ENCODE measurements at places on chromosomes 5 and 9. TPM values are rescaled to one million over a fixed set of nuclear protein-coding genes. Genes with fewer than 3 reads are reported as not detected.

Gene CSF2
- not detected for total RNA-seq

Gene HRCT1
- total RNA-seq, result 17.5 TPM

Gene C9
- not detected for total RNA-seq

Gene PRUNE2
- 13.4 TPM for total RNA-seq

Gene PTGS1
- total RNA-seq, result 20.1 TPM

Gene FBP1
- total RNA-seq, result 9.8 TPM

Gene FAM221B
- total RNA-seq, result not detected

Gene DMRT2
- 4.9 TPM for total RNA-seq

Gene KCNV2
- total RNA-seq, result not detected

Gene MUSK
- 0.37 TPM for total RNA-seq

Gene HCN1
- not detected for total RNA-seq

Gene PSMB7
- 200 TPM for total RNA-seq

Gene FABP6
- not detected for total RNA-seq

Gene PALM2AKAP2
- total RNA-seq, result 38.4 TPM

Gene LEAP2
- 0.84 TPM for total RNA-seq

Gene CARD9
- total RNA-seq, result 6.9 TPM

Gene TYRP1
- total RNA-seq, result not detected

Gene CDH18
- not detected for total RNA-seq

Gene SLC36A3
- total RNA-seq, result not detected

Gene PCA3
- total RNA-seq, result 0.84 TPM

Gene FUT7
- total RNA-seq, result 0.19 TPM

Gene PSMD5
- 35.2 TPM for total RNA-seq

Gene WWC1
- 29.8 TPM for total RNA-seq

Gene GZMA
- 4.8 TPM for total RNA-seq

Gene PCDHGC4
- total RNA-seq, result 1.5 TPM

Gene GDNF
- total RNA-seq, result not detected

Gene DRD1
- not detected for total RNA-seq

Gene SHISAL2B
- 2.1 TPM for total RNA-seq

Gene FCN2
- 2.6 TPM for total RNA-seq

Gene CCL27
- total RNA-seq, result not detected

Gene LCN15
- not detected for total RNA-seq

Gene IQGAP2
- 23.5 TPM for total RNA-seq

Gene SLC4A9
- total RNA-seq, result 0.74 TPM

Gene DNAH5
- total RNA-seq, result 0.46 TPM

Gene C1QTNF3
- total RNA-seq, result 8.2 TPM

Gene PHF24
- 0.28 TPM for total RNA-seq

Gene APBA1
- 4.3 TPM for total RNA-seq

Gene PDE6A
- total RNA-seq, result not detected

Gene HSPA5
- 254 TPM for total RNA-seq

Gene NUTM2F
- total RNA-seq, result not detected

Gene IFNA7
- not detected for total RNA-seq

Gene SPINK7
- not detected for total RNA-seq

Gene TAS2R1
- total RNA-seq, result not detected

Gene NSA2
- total RNA-seq, result 86.1 TPM

Gene RPL7A
- total RNA-seq, result 1,813 TPM

Gene TRIM36
- 0.79 TPM for total RNA-seq

Gene FCN1
- 8.7 TPM for total RNA-seq

Gene RGS7BP
- 0.84 TPM for total RNA-seq

Gene HTR1A
- total RNA-seq, result not detected

Gene CDH9
- not detected for total RNA-seq

Gene LCNL1
- total RNA-seq, result not detected

Gene GPR150
- total RNA-seq, result 0.24 TPM

Gene PCDHB14
- total RNA-seq, result 3.5 TPM
